ENCODE measurements at places on chromosomes 2 and 18. TPM values are rescaled to one million over a fixed set of nuclear protein-coding genes. Genes with fewer than 3 reads are reported as not detected.

The DLX1 gene
- 0.69 TPM for polyA plus RNA-seq

The POTEI gene
- 0.33 TPM for polyA plus RNA-seq

DNA sequence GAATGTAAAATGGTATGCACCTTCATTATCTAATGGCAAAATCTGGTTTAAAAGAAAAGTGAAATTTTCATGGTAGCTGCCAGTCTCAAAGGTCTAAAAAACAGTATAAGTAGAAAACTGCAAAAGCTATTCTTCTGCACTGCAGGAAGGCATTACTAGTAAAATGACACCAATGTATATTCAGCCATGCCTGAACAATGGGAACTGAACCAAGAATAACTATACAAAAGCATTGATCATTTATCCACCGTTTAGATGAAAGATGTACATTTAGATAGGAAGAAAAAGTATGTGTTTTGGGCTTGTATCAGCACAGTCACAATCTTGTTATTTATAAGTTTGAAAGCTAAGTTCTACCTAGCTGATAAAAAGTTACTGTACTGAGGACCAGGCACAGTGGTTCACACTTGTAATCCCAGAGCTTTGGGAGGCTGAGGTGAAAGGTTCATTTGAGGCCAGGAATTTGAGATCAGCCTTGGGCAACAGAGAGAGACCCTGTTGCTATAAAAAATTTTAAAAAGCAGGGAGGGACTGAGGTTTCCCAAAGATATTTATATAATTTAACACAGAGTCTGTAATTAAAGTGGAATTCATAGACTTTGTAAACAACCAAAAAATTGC lies 163.1 kb upstream of the WDSUB1 start:
- no peaks in the 10 kb centered on the region for H3K36me3 ChIP-seq
- no peak for DNase-seq
- H3K27me3 ChIP-seq, result no peaks in the 10 kb centered on the region
- H3K4me3 ChIP-seq, result no peak overlapping the region
- H3K27ac ChIP-seq, result no peak overlapping the region
- H3K4me1 ChIP-seq, result no peaks in the 10 kb centered on the region

DNA sequence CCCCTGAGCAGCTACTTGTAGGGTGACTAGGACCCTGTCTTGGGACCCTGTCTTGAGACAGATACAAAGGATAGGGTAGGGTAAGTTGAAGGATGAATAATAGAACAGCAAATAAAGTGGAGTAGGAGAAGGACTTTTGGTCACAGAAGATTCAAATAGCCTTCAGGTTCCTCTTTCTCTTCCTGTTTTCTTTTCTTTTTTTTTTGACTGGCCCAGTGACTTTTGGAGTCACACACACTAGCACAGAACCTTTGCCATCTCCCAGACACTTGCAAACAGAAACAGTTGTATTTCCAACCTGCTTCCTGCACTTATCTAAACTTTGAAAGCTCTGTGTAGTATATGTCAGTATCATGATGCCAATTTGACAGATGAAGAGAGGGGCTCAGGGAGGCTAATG lies 108.2 kb downstream of the TDRD15 start:
- no peaks in the 10 kb centered on the region for H3K36me3 ChIP-seq
- peaks cover 4% of the 10 kb centered on the region for H3K4me1 ChIP-seq
- no peak for DNase-seq
- no peaks in the 10 kb centered on the region for H3K27me3 ChIP-seq
- no peak overlapping the region for H3K27ac ChIP-seq
- no peak overlapping the region for H3K4me3 ChIP-seq

The CACNB4 gene
- 3.9 TPM for polyA plus RNA-seq

- H3K4me1 ChIP-seq, result peaks cover 88% of the 10 kb centered on the region
- peak overlapping the region; percentile 69 for H3K4me3 ChIP-seq
- H3K27ac ChIP-seq, result peak overlapping the region; percentile 24
- peak; percentile 44 for DNase-seq
Observed at GRCh38 chr2:42050703-42051542, 3.1 kb downstream of the PKDCC start.

The PRKAG3 gene
- not detected for polyA plus RNA-seq

GRCh38 chr18:44716697-44717163 lies 36.0 kb downstream of the SETBP1 start:
- H3K4me1 ChIP-seq, result no peaks in the 10 kb centered on the region
- no peak overlapping the region for H3K27ac ChIP-seq
- H3K27me3 ChIP-seq, result no peaks in the 10 kb centered on the region
- H3K4me3 ChIP-seq, result no peak overlapping the region
- DNase-seq, result no peak

- no peak for DNase-seq
- H3K4me1 ChIP-seq, result no peaks in the 10 kb centered on the region
- H3K4me3 ChIP-seq, result no peak overlapping the region
- H3K27me3 ChIP-seq, result no peaks in the 10 kb centered on the region
- no peak overlapping the region for H3K27ac ChIP-seq
- peaks cover 3% of the 10 kb centered on the region for H3K36me3 ChIP-seq
Observed at GRCh38 chr2:190668892-190669291, 20.0 kb downstream of the NAB1 start.

DNA sequence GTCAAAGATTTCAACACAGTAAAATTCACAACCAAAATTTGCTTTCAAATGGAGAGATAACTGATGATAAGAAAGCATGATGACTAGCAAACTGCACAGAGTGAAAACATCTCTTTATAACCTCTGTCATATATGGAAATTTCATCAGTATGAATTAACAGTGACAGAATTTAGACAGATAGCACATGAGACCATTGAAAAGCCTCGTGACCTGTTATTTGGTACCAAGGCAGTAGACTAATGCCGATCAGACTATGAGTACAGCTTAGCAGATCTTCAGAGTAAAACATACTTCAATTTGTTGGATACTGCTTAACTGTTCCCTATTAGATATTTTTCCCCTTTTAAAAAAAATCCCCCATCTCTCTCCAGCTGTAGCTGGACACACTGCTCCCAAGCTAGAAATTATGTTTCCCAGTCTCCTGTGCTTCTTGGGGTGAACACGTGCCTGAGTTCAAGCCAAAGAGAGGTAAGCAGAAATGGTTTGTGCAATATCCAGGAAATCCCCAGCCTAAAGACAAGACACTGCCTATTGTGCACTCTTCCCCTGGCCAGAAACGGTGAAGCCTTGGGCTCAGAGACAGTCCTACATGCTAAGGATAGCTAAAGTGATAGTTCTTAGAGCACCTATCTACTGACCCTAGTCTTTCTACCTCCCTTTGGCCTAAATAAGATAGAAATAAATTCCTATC lies 256.1 kb downstream of the NCKAP5 start:
- no peak overlapping the region for H3K27ac ChIP-seq
- no peak for DNase-seq
- no peaks in the 10 kb centered on the region for H3K36me3 ChIP-seq
- H3K27me3 ChIP-seq, result no peaks in the 10 kb centered on the region

- H3K27me3 ChIP-seq, result no peaks in the 10 kb centered on the region
- H3K4me1 ChIP-seq, result peaks cover 24% of the 10 kb centered on the region
- no peak for DNase-seq
- peaks cover 5% of the 10 kb centered on the region for H3K36me3 ChIP-seq
- no peak overlapping the region for H3K27ac ChIP-seq
- no peak overlapping the region for H3K4me3 ChIP-seq
Observed at GRCh38 chr2:230742781-230743180, 30.1 kb downstream of the CAB39 start.

The IDH1 gene
- 312 TPM for polyA plus RNA-seq

The CXXC1 gene
- 39.0 TPM for polyA plus RNA-seq

DNA sequence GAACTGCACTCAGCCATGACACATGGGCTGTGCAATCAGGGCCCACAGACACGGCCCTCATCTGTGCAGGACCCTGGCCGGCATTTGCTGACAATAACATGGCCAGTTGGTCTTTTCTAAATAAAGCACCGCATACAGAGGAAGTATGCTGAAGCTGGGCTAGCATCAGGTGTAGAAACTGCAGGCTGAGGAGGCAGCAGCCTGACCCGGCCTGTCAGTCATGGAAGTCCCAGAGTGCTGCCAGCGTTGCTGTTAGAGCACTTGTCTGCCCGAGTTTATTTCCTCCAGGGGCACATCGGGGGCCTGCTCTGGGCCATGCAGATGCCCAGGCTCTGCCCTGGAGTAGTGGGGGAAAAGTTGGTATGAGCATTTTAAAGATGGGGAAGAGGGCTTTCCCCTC lies 4.1 kb upstream of the PTPN18 start:
- no peak overlapping the region for H3K27ac ChIP-seq
- H3K4me3 ChIP-seq, result no peak overlapping the region
- peaks cover 25% of the 10 kb centered on the region for H3K4me1 ChIP-seq
- no peaks in the 10 kb centered on the region for H3K27me3 ChIP-seq
- no peak for DNase-seq

DNA sequence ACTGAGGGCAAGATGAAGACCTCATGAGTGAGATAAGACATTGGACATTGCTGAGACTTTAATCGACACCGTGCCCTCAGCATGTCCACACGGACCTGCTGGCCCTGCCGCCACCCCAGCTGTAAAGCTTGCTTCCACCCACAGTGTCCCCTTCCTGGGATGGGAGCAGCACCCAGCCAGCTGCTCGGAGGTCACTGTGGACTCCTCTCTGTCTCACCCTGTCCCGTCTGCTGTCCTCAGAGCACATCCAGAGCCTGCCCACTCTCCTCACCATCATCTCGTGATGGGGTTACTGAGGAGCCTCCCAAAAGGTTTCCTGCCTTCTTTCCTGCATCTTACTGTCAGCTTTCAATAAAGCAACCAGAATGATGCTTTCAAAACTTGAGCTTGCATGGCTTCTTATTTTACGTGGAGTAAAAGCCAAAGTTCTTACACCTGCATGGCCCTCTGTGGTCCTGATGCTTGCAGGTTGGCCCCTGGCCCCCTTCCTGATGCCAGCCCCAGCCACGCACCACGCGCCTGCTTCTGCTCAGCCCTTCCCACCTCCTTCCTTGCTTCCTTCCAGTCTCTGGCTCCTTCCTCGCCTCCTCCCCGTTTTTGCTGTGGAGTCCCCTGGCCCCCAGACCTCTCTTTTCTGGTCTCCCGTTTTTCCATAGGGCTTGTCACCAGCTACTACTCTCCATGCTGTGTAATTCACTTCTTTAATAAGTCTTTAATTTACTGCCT lies 67.0 kb downstream of the DGKD start:
- no peaks in the 10 kb centered on the region for H3K36me3 ChIP-seq
- no peak overlapping the region for H3K4me3 ChIP-seq
- DNase-seq, result no peak
- H3K27ac ChIP-seq, result no peak overlapping the region
